ENCODE measurements at places on chromosomes 13 and 19.
A peak's percentile ranks its signal among the peaks of the same experiment; 100 is the strongest.

DNA sequence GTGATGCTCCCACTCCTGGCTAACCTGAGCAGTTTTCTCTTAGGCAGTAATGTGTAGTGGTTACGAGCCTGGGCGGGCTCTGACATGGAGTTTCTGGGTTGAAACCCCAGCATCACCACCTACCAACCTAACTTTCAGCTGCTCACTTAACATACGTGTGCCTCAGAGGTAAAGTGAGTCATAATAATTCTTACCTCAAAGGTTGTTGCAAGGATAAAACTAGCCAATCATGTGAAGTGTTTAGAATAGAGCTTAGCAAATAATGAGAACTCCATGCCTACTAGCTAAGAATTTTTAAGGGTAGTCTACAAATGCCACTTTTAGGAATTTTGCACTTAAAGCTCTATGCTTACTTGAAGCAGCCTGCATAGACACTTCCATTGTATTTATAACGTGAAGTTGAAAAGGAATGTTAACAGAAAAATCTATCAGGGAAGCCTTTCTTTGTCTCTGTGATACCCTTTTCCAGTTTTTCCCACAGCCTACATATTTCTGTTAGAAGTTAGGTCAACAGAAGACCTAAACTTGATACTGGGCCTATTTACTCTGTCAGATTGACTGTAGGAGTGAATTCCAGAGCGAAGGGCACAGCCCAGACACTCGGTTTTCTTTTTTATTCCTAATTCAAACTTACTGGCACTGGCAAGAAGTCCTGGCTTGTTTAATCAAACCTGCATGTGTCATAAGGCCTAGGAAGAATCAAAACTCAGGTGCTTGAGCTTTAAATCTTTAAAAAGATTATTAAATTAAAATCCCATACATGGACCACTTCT is 90.7 kb downstream of the FREM2 start:
- no peak for DNase-seq

DNA sequence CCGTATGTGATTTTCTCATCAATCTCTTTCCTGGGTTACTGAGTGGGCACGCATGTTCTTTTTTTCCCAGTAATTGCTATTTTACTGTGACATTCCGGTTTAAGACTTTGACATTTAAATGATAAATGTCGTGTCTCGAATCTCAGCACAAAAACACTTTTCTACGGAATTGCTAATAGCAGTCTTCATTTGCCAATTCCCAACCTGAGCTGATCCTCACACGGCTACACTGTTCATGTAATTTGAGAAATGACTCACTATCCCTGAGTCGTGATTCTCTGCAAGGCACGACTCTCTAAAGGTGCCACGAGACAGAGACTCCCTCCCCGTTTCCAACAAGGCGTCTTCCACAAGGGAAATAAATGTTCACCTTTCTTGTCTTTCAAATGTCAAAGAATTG is 88.7 kb upstream of the USP29 start:
- DNase-seq = no peak

GRCh38 chr13:22967669-22968068 is 213.1 kb upstream of the SGCG start:
- no peak for DNase-seq

DNA sequence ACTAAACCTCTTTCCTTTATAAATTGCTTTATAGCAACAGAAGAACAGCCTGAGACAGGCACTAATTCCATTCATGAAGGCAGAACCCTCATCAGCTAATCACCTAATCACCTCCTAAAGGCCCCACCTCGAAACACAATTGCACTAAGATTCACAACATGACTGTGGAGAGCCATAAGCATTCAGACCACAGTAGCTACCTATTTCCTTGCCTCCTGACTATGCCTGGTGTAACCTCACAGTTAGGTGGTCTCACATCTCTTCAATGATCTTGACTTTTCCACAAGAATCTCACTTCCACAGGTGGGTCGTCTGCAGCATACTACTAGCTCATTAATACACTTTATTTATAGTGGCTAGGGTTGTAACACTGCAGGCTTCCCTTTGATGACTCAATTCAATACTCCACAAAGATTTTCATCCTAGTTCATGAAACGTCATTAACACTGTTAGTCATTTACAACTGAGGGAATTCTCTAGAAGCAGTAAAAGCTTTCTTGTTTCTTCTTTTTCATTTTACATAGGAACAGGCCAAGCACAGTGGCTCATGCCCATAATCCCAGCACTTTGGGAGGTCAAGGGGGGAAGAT is 27.1 kb downstream of the STK24 start:
- DNase-seq = no peak

- DNase-seq = no peak
These were observed 1683.8 kb downstream of the UQCRFS1 start for GRCh38 chr19:27529158-27529557.

- DNase-seq = no peak
These were observed 600.6 kb downstream of the SLITRK1 start for GRCh38 chr13:83281654-83282053.

GRCh38 chr19:7506385-7507328 is 9.2 kb upstream of the ZNF358 start:
- DNase-seq = peak; percentile 75

- DNase-seq = no peak
These were observed 122.2 kb downstream of the KDM4B start for GRCh38 chr19:5091018-5091683.

DNA sequence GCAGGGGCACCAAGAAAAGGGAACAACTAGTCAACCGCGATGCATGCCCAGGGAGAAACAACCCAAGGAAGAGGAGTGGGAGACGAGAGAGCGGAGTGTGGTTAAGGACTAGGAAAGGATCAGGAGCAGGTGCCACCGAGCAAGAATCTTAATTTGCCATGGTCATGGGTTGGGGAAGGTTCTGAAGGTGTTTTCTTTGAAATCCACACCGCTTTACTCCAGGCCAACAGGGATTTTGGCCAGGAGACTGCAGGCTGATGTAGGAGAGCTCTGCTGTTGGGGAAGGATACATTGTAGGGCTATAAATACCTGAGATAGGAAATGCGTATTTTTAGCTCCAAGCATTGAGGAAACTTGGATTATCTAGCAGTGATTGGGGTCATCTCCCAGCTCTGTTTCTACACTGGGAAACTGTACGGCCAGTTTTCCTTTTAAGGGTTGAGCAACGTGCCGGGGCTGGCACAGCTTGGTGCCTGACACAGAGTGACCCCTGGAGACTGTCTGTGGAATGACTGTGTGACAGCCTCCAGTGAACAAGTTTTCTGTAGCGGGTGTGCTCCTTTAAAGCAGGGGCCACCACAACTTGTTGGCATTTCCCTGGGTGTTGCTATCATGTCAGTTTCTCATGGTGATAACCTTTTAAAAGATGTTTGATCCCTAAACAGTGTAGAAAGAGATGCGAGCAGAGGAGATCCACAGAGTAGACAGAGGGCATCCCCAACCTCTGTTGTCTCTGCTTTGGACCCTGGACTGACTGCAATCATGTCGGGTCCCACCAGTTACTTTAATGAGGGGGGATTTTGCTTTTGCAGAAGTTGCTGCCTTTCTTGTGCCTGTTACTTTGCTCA is 34.3 kb downstream of the ZNF536 start:
- DNase-seq = no peak

GRCh38 chr19:19744641-19745040 is 11.7 kb upstream of the ZNF14 start:
- DNase-seq = peak; percentile 21

DNA sequence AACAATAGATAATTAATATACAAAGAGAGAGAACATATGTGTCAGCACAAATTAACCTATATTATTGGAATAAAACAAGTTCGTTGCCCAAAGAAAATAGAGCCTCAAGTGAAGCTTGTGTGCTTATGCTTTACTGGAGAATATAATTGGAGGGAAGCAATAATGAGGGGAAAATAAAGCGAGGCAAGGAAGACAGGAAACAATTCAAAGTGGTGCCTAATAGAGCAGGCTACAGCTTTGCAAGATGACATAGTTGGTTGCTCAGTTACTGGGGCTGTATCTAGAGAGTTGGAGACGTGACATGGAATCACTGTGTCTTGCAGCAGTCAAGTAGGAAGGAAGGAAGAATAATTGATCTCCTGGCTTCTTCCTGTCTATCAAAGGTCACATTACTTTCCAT is 21.1 kb upstream of the SLC10A2 start:
- DNase-seq = no peak

DNA sequence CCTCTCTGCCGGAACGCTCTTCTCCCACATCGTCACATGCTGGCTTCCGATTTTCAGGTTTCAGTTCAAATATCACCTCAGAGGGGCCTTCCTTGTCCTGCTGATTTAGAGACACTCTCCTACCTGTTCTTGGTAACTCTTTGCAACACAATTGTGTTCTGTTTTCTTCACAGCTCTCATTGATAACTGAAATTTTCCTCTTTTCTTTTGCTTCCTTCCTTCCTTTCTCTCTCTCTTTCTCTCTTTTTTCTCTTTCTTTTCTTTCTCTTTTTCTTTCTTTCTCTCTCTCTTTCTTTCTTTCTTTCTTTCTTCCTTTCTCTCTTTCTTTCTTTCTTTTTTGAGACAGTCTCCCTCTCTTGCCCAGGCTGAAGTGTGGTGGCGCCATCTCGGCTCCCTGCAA is 12.0 kb upstream of the LRRC4B start:
- DNase-seq = no peak

- DNase-seq = no peak
These were observed 27.3 kb downstream of the TMEM255B start for GRCh38 chr13:113786262-113786841.

DNA sequence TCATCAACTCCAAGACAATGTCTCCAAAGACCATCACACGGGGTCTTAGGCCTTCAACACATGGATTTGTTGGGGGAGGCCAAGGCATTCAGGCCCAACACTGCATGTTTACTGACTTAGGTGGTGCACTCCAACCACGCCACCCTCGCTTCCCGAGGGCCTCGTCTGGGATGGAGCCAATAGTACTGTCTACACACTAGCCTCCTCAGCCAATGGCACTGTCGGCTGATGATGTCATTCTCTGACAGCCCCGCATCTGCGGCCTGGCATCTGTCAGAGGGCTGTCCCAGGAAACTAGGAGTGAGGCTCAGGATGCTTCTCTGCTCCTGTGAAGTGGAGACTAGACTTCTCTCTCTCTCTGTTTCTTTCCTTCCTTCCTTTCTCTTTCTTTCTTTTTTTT is 96.6 kb downstream of the TEX26 start:
- DNase-seq = no peak

DNA sequence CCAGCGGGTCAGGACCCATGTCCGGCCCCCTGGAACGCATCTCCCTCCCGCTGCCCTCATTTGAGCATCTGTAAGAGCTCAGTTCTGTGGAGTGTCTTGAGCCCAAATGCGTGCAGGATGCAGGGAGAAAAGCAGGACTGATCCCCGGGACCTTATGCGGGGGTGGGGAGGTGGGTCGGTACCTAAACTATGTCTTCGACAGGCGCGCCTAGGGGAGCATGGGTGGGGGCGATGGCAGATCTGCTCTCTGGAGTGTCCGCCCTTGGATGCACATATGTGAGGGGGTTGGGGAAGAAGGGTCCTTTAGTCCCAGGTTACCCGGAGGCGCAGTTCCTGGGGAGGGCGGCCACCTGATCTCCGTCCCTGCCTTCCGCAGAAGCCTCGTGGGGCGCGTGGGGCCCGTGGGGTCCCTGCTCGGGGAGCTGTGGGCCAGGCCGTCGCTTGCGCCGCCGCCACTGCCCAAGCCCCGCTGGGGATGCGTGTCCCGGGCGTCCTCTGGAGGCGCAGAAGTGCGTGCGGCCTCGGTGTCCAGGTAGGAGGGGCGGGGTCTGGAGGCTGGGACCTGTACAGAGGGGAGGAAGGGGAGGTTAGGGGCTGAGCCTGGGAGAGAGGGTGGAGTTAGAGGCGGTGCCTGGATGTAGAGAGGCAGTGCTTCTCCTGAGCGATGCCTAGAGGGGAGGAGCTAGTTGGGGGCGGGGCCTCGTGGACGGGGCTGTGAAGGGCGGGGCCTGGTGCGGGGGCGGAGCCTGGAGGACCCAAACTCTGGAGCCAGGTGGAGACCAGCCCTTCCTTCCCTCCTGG is 2.9 kb downstream of the CILP2 start:
- DNase-seq = peak; percentile 90

GRCh38 chr19:16293118-16294091 is 31.2 kb upstream of the KLF2 start:
- DNase-seq = no peak

- DNase-seq = no peak
These were observed 33.0 kb downstream of the USP12 start for GRCh38 chr13:27138457-27139093.

DNA sequence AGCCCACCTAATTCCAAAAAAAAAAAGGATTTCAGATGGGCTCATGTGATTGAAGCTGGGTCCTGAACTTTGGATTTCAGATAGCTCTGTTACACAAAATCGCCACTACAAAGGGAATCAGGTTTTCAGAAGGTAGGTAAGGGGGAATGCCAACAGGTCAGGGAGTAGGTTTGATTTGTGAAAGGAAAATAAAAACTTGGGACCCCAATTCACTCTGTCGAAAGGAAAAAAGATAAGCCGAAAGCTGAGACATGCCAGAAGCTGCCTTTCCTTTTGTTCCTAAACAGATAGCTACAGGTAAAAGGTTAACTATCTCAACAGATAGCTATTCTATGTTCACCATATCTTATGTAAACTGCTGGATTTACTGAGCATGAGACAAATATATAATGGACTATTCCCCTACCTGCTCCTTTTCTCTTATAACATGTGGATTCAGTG is 4.0 kb downstream of the KRTDAP start:
- no peak for DNase-seq

- DNase-seq = no peak
These were observed 73.2 kb upstream of the DOCK9 start for GRCh38 chr13:99050983-99051488.

GRCh38 chr19:12629215-12629614 is 18.5 kb downstream of the ZNF791 start:
- no peak for DNase-seq

DNA sequence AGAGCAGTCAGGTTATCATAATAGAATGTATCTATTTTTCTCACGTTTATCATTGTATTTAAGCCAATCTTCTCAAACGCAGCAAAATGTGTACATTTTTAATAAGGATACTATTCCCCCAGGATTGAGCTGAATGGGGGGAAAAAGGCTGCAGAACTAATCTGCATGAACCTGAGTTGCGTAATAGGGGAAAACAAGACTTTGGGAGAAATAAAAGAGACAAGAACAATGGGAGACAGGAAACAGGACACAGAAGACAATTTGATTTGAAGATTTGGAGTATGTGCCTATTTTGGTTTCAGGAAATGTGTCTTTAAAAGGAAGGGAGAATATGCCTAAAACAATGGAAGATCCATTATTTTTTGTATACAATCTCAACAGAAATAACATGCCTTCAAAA is 844.5 kb downstream of the DIAPH3 start:
- no peak for DNase-seq

DNA sequence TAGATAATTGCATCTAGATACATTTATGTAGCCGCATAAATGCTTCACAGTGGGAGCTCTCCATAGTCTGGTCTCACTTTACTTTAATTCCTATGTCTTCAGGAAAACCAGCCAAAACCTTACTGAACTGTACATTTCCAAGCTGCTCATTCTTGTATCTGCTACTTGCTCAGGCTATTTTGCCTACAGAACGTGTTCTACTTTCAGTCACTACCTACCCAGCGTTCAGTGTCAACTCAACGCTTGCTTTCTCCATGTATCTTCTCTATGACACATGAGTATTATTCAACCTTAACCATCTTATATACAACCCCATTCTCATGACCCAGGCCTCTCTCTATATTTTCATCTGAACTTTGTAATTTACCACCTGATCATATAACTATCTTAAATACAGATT is 101.9 kb downstream of the KLF12 start:
- no peak for DNase-seq

GRCh38 chr13:113321546-113321945 is 24.5 kb downstream of the LAMP1 start:
- no peak for DNase-seq

GRCh38 chr19:45151821-45152503 is 8.8 kb downstream of the NKPD1 start:
- no peak for DNase-seq
